ENCODE measurements at places on chromosomes 3 and 15.

DNA sequence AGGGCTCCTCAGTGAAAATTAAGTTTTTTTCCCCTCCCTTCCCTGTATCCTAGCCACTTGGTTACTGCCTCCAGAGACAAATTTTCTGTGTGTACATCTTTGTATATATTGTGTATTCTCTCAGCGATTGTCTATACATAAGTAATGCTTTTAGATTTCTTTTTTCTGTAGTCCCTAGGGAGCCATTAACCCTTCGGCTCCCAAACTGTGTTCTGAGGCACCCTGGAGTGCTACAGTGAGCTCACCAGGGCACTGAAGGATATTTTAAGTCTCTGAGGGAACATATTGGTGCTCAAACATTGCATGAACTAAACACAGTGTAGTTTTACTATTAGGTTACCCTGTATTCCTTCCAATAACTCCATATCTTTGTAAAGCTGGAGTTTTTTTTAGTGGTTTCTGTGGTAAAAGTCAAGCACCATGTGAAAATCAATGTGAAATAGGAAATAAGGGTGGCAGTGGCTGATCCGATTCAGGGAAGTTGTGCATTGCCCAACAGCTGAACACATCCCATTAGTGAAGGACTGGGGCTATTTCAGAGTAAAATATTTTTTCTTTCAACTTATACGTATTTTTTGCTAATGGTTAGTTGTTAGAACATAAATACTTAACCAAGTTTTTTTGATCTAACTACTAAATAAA lies 43.0 kb downstream of the USP13 start:
- no peak for DNase-seq

- no peak for DNase-seq
Measured at GRCh38 chr3:194277104-194277785, 73.9 kb downstream of the CPN2 start.

GRCh38 chr3:170499562-170500156 lies 81.0 kb downstream of the CLDN11 start:
- no peak for DNase-seq

- no peak for DNase-seq
Measured at GRCh38 chr3:128372707-128373533, 93.8 kb downstream of the DNAJB8 start.

DNA sequence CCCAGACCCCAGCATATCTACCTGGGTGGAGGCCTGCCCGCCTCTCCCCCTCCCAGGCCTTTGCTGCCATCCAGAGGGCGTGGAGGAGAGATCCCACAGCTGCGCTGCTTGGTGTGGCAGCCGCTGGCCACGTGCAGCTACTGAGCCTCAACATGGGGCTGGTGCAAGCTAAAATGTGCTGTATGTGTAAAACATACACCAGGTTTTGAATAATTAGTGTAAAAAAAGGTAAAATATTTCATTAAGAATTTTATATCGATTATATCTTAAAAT lies 95.8 kb downstream of the SEC22A start:
- DNase-seq: no peak

DNA sequence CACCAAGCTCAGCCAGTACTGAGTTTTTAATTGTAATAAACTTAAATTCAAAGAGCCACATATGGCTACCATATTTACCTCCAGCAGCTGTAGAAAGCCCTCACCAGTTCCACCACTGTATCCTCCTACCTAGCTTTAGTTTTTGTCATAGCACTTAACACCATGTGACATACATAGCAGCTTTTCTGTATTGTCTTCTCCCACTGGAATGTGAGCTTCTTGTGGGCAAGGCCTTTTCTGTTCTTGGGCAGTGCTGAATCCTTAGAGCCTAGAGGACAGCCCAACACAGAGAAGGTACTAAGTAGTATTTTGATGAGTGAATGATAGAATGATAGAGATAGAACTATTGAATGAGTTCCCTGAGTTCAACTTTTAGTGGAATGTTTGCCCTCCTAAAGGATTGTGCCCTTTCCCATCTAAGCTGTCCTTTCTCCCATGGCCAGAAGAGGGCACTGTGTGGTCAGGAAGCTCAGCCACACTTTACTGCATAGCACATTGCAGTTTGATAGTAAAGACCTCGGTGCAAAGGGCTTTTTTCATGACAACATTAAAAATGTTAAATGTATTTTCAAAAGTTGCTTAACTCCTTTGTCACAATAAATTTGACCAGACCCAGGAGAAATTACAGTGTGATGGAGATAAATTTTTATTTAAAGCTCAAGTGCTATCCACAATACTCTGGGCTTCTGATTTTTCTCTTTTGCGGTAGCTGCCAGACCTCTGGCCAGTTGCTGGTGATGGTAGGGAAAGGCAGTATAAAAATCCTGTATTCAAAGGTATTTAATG lies 115.8 kb downstream of the GHSR start:
- peak; percentile 25 for DNase-seq

DNA sequence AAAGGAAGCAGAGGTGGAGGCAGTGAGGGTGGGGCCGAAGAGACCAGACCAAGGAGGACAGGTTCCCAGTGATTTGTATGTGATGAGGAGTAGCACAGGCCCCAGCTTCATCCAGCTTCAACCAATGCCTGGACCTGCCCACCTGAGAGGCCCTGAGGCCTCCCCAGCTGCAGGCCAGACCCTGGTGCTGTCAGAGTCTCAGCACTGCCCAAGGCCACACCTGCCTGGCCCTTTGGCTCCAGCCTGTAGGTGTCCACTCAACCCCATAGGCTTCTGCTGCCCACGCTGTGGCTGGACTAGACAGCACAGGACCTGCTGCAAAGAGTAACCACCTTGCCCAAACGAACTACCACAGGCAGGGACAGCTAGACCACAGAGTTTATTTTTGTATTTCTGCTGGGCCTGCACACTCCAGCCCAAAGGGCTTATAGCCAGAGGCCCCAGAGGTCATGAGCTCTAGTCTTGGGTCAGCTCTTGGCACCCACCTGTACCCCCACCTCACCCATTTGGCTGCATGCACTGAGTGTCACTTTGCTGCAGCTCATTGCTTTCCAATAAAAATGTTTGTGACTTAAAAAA lies 81.9 kb upstream of the CDV3 start:
- no peak for DNase-seq

- no peak for DNase-seq
Measured at GRCh38 chr3:49271047-49271446, 6.0 kb downstream of the C3orf62 start.

DNA sequence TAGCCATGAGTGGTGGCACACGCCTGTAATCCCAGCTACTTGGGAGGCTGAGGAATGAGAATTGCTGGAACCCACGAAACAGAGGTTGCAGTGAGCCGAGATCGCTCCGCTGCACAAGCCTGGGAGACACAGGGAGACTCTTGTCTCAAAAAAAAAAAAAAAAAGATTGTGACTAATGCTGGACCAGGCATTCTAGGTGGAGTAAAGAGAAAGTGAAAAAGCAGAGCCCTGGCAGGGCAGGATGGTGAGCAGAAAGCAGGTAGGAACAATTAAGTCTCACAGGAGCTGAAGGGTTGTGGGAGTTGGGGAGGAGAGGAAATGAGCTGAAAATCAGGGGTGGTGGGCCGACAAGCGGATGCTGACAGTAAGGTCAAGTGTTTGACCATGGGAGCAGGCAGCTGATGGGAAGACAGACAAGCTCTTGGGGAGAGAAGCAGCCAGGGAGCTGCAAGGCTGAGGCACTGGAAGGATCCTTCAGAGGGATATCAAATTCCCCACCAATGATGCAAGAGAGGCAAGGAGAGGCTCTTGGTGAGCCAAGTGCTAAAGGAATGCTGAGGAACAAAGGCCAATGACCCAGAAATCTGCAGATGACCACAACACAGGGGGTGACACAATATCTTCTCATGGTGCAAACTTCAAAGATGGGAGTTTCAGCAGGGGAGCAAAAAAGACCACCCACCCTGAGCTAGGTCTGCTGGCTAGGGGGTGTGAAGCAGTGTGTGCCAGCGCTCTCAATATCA lies 251.1 kb downstream of the ULK4 start:
- DNase-seq: no peak

All from NCI-H345 (cell line).